ENCODE measurements at places on chromosomes 5 and 9. TPM values are rescaled to one million over a fixed set of nuclear protein-coding genes. Genes with fewer than 3 reads are reported as not detected.

GRCh38 chr5:167573370-167574127, 717.9 kb upstream of the WWC1 start:
- H3K27me3 ChIP-seq: no peaks in the 10 kb centered on the region
- H3K4me1 ChIP-seq: peaks cover 34% of the 10 kb centered on the region
- H3K4me3 ChIP-seq: peak overlapping the region; percentile 60

SPATA31A3 gene
- not detected for total RNA-seq

DNA sequence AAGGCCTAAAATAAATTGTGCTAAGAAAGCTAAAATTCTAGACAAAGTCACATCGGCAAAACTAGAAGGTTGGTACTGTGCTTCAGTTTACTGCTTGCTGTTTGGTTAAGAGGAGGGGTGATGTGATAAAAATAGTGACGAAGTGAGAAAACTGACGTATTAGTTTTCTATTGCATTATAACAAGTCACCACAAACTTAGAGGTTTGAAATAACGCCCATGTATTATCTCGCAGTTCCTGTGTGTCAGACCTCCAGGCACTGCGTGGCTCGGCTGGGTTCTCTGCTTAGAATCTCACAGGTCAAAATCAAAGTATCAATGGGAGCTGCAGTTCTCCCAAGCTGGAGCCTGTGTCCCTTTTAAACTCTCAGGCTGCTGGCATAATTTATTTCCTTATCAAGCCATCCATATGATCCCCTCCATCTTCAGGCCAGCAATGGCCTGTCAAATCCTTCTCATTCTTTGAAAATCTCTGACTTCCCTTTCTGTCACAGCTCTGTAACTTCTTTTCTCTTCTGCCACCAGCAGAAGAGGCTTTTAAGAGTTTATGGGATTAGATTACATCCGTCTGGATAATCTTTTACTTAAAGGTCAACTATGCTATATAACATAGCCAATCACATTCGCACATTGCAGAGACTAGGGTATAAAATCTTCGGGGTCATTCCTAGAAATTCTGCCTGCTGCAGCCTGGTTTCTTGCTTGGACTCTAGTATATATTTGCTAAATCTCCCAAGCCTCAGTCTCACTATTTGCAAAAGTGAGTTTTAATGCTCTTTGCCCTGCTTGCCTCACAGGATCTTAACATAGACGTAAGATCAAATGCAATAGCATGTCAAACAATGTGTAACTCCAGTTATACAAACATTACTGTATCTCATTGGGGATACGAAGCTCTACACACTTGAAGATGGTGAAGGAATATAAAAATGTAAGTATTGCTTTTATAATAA, 104.0 kb upstream of the CDKN2B start:
- no peak overlapping the region for H3K27ac ChIP-seq
- H3K36me3 ChIP-seq: no peaks in the 10 kb centered on the region
- no peaks in the 10 kb centered on the region for H3K27me3 ChIP-seq
- H3K4me3 ChIP-seq: no peak overlapping the region
- H3K4me1 ChIP-seq: no peaks in the 10 kb centered on the region

GRCh38 chr9:114166614-114167572, 11.6 kb downstream of the COL27A1 start:
- no peak overlapping the region for H3K4me3 ChIP-seq
- H3K27ac ChIP-seq: no peak overlapping the region
- no peaks in the 10 kb centered on the region for H3K27me3 ChIP-seq
- no peak for DNase-seq

- no peak overlapping the region for H3K4me3 ChIP-seq
- no peak for DNase-seq
- H3K27ac ChIP-seq: no peak overlapping the region
- H3K4me1 ChIP-seq: peaks cover 5% of the 10 kb centered on the region
- no peaks in the 10 kb centered on the region for H3K27me3 ChIP-seq
Measured at GRCh38 chr9:35940458-35941407, 17.2 kb downstream of the OR2S2 start.

SLC22A4 gene
- 0.99 TPM for total RNA-seq

DNA sequence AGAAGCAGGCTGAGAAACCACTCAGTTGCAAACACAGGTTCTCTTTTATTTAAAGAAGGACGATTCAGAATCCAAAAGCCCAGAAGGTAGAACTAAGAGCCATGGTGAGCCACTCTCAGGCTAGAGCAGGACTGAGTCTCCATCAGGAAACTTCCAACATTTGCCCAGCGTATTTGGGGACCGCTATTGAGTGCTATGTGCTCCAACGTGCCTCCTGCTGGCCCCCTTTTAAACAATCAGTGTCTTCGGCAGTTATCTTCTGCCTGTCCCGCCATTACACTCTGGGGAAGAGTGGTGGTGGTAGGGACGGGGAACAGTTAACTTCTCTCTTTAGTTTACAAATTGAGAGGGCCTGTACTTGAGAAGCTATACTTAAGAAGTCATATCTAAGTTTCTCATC, 78.1 kb downstream of the DENND1A start:
- no peak overlapping the region for H3K4me3 ChIP-seq
- peaks cover 48% of the 10 kb centered on the region for H3K27me3 ChIP-seq

SPINK13 gene
- total RNA-seq: not detected

PRRT1B gene
- not detected for total RNA-seq

GRCh38 chr5:169648725-169649310, 11.7 kb downstream of the DOCK2 start:
- H3K4me1 ChIP-seq: no peaks in the 10 kb centered on the region
- H3K27ac ChIP-seq: no peak overlapping the region
- no peaks in the 10 kb centered on the region for H3K36me3 ChIP-seq
- H3K27me3 ChIP-seq: no peaks in the 10 kb centered on the region

DBH gene
- not detected for total RNA-seq

KYAT1 gene
- 17.9 TPM for total RNA-seq

GRCh38 chr9:122954253-122954691, 13.5 kb downstream of the RABGAP1 start:
- H3K27me3 ChIP-seq: no peaks in the 10 kb centered on the region
- no peak overlapping the region for H3K27ac ChIP-seq
- H3K36me3 ChIP-seq: peaks cover 6% of the 10 kb centered on the region
- H3K4me1 ChIP-seq: peaks cover 5% of the 10 kb centered on the region
- no peak overlapping the region for H3K4me3 ChIP-seq

PCDHB11 gene
- 14.2 TPM for total RNA-seq

DNA sequence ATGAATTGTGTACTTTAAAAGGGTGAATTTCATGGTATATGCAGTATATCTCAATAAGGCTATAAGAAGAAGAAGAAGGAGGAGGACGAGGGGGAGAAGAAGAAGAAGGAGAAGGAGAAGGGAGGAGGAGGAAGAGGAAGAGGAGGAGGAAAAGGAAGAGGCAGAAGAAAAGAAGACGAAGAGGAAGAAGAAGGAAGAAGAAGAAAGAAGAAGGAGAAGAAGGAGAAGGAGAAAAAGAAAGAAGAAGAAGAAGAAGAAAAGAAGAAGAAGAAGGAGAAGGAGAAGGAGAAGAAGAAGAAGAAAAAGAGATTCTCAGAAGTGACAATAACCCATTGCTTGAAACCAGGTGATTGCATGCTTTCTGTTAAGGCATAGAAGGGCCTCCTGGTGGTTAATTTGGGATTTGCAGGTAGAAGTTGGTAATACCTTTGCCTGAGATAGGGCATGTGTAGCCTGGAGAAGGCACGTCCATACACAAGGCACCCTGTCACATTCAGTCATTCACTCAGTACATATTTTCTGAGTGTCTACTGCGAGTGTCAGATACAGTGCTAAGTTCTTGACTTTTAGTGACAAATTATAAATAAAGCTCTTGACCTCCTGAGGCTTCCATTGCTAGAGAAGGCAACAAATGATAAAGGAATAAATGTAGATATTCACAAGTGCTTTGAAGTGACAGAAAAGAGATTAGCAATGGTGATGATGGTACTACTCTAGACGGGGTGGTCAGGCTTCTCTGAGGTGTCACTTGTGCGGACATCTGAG, 231.3 kb downstream of the NPR3 start:
- peak; percentile 40 for DNase-seq
- H3K27me3 ChIP-seq: peaks cover 6% of the 10 kb centered on the region
- no peak overlapping the region for H3K27ac ChIP-seq
- H3K36me3 ChIP-seq: no peaks in the 10 kb centered on the region
- H3K4me3 ChIP-seq: no peak overlapping the region

CA9 gene
- 0.32 TPM for total RNA-seq

- peak overlapping the region; percentile 80 for H3K27ac ChIP-seq
- H3K27me3 ChIP-seq: no peaks in the 10 kb centered on the region
- peaks cover 44% of the 10 kb centered on the region for H3K4me1 ChIP-seq
- H3K36me3 ChIP-seq: no peaks in the 10 kb centered on the region
- DNase-seq: peak; percentile 98
Measured at GRCh38 chr5:142697356-142698255, 11.7 kb upstream of the FGF1 start.

TOR4A gene
- total RNA-seq: 0.82 TPM

Measured in A673 (cell line).